ENCODE measurements at places on chromosomes 4 and X.

- no peak for DNase-seq
Observed at GRCh38 chr4:123836851-123837595, 440.4 kb downstream of the SPRY1 start.

GRCh38 chr4:119165767-119166166 lies 30.1 kb downstream of the MYOZ2 start:
- no peak for DNase-seq

- no peak for DNase-seq
Observed at GRCh38 chr4:43846111-43846587, 602.5 kb downstream of the KCTD8 start.

GRCh38 chr4:158940271-158940670 lies 162.6 kb upstream of the RAPGEF2 start:
- no peak for DNase-seq

DNA sequence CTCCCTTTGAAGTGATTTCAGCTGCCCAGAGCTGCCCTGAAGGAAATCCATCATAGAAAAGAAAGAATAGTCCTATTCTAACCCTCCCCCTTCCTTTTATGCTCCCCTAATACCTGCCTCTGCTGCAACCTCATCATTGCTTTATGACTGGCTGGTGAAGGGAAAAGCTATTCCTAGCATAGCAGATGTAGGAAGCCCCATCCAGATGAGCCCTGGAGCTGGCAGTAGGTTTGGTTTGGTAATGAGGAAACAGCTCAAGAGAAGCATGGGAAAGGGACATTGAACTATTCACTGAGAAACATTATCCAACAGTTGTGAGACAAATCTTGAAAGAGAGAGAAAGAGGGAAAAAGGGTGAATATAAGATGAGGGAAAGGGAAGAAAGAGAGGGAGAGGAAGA lies 29.2 kb downstream of the ARSJ start:
- no peak for DNase-seq

GRCh38 chr4:14247767-14248166 lies 620.2 kb upstream of the BOD1L1 start:
- DNase-seq: no peak

DNA sequence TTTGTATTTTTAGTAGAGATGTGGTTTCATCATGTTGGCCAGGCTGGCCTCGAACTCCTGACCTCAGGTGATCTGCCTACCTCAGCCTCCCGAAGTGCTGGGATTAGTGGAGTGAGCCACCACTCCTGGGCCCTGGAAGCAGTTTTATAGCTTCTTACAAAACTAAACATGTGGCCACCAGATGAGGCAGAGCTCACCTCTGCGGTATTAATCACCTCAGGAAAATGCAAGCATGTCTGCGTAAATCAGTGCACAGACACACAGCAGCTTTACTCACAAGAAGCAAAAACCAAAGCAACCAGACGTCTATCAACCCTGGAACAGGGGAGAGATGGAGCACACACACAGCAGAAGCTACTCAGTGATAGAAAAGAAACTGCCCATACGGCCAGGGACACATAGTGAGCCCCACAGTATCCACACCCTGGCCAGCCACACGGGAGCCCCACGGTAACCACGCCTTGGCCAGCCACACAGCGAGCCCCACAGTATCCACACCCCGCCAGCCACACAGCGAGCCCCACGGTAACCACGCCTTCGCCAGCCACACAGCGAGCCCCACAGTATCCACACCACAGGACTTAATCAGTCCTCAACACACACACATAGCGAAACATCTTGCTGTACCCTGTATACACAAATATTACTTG lies 30.2 kb downstream of the PPP2R3B start:
- no peak for DNase-seq

GRCh38 chrX:45322820-45323219 lies 122.1 kb upstream of the DIPK2B start:
- DNase-seq: peak; percentile 29

GRCh38 chr4:25012655-25013054 lies 18.1 kb downstream of the LGI2 start:
- no peak for DNase-seq

DNA sequence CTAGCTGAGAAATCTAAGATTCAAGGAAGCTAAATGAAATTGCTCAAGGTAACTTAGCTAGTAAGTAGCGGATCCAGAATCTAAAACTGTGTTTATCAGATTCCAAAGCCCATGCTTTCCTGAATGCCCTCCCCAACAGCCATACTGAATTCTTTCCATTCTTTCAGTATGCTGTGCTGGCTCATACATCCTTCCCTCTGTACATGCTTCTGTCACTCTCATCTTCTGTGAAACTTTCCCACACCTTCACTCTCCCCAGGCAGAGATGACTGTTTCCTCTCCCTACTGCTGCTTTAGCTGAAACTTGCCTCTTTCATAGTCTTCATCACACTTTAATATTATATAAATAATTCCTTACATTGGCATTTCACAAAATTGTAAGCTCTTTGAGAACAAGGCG lies 39.3 kb upstream of the SMARCAD1 start:
- no peak for DNase-seq

- DNase-seq: no peak
Observed at GRCh38 chr4:75327804-75328512, 186.2 kb downstream of the RCHY1 start.

DNA sequence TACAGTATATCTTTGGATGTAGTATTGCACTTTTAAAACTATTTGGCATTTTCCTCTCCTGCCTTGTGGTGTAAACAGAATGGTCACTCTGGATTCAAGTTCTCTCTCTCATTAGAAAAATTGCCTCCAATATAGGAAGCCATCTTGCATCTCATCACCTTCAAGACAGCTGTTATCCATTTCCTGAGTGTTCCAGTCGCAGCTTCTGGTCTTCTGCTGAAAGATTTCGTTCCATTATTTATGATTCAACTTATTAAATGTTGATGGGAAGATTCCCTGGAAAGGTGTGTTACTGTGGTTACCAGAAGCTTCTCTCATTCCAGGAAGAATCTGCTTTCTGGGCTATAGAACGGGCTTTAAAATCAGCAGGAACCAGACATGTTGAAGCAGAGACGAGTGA lies 568.3 kb upstream of the SLIT2 start:
- DNase-seq: no peak

DNA sequence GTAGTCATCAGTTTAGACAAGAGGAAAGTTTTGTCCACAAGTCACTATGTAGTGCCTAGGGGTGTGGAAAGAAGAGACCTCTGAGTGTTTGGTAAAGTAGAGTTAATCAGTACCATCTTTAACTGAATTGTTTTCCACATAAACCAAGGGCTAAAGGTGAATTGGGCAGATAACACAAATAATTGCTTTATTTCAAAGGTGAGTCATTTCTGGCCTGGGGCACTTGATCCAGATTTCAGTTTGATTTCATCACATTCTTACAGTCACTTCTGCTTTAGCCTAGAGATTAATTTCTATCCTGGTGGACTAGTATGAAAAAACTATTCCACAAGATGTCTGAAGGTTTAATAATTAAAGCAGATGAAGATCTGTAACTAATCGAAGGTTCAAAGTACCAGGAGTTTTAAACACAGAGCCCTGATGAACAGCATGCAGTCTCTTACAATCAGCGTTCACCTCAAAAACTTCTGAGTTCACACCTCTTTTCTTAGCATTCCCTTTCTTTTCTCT lies 74.5 kb upstream of the BOD1L1 start:
- DNase-seq: no peak

DNA sequence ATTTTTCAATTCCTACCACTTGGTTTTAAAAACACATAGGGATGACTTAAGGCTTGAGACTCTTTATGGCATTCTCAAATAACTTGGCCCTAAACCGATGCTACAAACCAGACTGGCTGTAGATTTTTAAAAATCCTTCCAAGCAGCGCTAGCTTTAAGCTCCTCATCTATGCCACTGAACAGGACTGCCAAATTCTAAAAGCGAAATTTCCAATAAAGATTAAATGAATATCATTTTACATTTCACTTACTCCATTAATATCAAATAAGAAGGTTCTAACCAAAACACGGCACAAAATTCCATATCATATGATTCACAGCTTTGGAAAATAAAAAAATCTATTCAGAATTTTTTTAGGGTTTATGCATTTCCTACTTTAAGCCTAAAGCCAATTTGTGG lies 134.2 kb downstream of the FANCB start:
- no peak for DNase-seq

- DNase-seq: no peak
Observed at GRCh38 chr4:8164194-8164565, 5.6 kb upstream of the ABLIM2 start.

DNA sequence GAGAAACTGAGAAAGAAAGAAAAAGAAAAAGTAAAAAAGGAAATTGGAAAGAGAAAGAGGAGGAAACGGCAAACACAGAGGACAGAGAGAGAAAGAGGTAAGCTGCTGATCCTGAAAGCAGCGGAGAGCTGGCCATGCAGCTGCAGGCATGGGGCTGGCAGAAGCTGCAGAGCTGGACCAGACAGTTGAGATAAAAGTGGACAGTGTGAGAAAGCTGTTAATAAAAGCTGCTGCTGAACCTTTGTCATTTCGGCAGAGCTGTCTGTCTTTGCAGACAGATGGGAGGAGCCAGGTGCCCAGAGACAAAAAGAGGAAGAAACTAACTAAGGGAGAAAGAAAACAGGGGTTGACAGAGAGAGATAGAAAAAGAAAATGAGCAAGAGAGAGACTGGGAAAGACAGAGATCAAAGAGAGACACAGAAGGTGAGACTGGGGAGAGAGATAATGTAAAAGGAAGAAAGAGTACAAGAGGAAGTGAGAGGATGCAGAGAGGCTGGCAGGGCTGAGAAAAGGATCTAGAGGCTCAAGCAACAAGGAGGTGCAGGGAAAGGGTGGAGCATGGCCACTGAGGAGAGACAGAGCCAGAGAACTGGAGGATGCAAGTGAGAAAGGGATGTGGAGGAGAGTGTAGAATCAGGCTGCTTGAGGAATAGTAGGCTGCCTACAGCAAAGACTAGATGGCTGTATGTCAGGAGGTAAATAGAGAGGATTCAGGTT lies 376.8 kb upstream of the FGF16 start:
- DNase-seq: no peak

GRCh38 chrX:13357925-13358324 lies 38.1 kb upstream of the ATXN3L start:
- peak; percentile 81 for DNase-seq

DNA sequence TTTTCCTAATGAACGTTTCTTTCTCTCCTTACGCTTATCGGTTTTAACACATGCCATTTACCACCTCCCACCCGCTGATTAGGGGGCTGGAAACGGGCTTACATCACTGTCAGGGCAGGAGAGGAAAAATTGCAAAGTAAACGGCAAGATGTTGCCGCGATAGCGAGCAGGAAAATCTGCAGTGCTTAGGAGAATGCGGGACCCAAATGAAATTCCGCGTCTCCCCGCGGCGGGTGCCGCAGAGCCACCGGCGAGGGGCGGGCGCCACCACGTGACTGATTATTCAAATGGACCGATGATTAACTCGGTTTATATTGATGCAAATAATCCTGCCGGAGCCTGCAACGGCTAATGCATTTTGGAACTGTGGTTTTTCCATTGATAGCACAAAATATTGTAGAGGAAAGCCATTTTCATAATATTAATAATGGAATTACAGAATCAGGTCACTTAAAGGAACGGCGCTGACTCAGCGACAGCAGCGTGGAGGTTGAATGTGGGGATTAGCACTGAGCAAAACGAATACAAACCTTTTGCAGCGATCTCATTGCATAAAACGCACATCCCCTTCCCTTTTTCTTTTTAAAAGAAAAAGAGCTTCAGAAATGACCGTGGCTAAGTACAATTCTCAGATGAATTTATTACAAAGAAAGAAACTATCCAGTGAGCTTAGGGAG lies 224.2 kb downstream of the STIM2 start:
- peak; percentile 64 for DNase-seq

GRCh38 chr4:123260653-123261052 lies 135.9 kb upstream of the SPRY1 start:
- DNase-seq: no peak

DNA sequence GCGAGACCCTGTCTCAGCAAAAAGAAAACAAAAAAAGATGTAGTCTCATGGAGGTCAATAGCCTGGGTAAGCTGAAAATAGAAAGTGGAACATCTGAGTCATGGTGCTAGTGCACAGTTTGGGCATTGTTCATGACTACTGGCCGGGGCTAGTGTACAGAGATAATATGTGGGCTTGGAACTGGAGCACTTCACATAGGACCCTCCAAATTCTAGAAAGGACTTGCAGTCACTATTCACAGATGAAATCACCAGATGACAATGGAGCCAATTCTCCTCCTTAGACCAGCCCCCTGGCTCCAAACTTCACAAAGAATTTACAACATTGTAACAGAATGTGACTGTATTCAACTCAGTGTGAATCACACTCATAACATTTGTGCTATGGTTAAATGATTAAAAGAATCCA lies 367.8 kb upstream of the SLC7A11 start:
- DNase-seq: no peak
